ENCODE measurements at places on chromosomes 13 and 19. TPM values are rescaled to one million over a fixed set of nuclear protein-coding genes. Genes with fewer than 3 reads are reported as not detected.

The CDC16 gene
- total RNA-seq: 31.6 TPM

The EGLN2 gene
- total RNA-seq: 27.6 TPM

The RASAL3 gene
- total RNA-seq: 0.83 TPM

The ATXN8OS gene
- not detected for total RNA-seq

The KCNN4 gene
- total RNA-seq: 0.46 TPM

The ZNF492 gene
- not detected for total RNA-seq

The DNAAF3 gene
- 2.6 TPM for total RNA-seq

The GPR12 gene
- total RNA-seq: not detected

The IGSF23 gene
- 1.3 TPM for total RNA-seq

The ZBTB32 gene
- total RNA-seq: 0.13 TPM

The LRRC63 gene
- total RNA-seq: not detected

The TNFAIP8L1 gene
- 3.3 TPM for total RNA-seq

The CFAP97D2 gene
- total RNA-seq: 2.2 TPM

The CADM4 gene
- total RNA-seq: 7.7 TPM

The CEACAM16 gene
- total RNA-seq: 0.37 TPM

The TECR gene
- total RNA-seq: 68.5 TPM

GRCh38 chr13:25905611-25906010, 146.2 kb downstream of the SHISA2 start:
- no peak for DNase-seq

DNA sequence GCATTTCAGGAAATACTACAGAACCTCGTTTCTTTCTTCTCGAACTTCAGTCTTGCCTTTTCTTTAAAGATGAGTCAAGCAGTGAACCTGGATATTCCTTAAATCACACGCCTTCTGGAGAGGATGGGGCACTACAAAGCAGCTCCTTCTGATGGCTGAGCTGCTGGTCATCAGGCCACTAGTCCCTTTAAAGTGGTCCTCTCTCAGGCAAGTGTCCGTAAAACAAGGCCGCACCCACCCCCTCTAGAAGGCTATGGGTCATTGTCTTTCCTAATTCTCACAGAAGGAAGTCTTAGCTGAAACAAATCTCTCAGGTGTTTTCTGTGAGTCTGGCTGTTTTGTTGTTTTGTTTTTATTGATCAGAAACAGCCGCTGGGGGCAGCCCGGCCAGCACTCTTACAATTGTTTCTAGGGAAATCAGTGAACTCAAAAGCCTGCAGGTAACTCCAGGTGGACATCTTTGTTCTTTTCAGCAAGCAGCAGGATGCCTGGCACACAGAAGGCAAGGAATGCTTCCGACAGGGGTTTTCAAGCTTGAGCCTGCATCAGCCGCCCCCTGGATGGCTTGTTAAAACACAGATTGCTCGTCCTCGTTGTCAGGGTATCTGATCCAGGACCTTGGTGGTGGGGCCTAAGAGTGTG, 45.4 kb downstream of the MBNL2 start:
- no peak for DNase-seq

DNA sequence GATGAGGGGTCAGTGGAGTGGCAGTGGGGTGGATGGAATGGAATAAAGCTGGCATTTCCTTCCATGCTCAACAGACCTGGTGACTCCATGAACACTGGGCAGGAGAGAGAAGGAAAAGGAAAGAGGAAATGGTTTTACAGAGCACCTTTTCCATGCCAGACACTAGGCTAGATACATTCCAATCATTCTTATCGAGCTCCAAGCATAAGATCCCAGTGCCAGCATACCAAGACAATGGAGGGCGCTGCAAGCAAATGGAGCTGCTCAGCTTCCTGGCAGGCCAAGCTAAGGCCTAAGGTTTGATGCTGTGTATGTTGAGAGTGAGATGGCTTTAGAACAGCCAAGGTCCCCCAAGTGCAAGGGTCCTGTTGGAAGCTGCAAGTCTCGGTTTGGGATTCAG, 113.2 kb downstream of the HSPH1 start:
- no peak for DNase-seq

GRCh38 chr19:39207293-39207836, 3.3 kb upstream of the SYCN start:
- no peak for DNase-seq

DNA sequence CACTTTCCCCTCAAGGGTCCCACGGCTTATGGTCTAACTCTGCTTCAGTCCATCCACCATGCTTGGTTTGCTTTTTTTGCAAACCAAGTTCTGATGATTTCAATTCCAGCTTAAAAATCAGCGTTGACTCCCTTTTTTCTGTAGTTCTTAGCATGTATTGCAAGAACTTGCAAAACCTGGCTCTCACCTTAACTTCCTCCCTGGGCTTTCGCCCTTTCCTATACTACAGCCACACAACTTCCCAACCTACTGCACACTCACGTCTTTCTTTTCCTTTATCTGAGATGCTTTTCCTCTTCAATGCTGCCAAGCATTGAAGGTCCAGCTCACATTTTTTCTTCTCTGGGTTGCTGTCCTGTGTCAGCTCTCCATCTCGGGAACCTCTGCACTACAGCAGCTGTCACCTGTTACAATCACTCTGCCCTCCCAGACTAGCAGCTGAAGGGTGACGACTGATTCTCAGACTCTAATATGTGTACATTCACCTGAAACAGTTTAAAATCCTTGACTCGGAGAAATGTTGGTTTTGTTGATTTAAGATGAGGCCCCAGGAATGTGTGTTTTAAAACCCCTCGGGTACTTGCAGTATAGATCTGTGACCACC, 143.7 kb downstream of the FREM2 start:
- DNase-seq: no peak

DNA sequence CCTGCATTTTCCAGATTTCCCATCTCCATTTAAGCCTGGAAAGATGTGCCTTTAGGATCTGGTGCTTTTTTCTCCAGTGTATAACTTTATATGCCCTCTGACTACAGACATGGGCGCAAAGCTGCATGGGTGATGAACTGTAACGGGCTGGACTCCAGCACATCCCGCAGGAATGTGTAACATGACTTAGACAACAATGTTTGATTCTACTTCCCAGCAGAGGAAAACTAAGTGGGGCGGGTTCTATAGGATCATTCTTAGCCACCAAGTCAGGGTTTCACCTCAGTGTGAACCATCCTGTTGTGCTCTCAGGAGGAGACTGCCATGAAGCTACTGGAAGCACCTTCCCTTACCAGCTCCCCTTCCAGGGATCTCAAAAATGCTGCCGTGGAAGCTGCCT, 93.2 kb upstream of the SERP2 start:
- DNase-seq: no peak

GRCh38 chr19:18000915-18001776, 6.8 kb upstream of the ARRDC2 start:
- DNase-seq: peak; percentile 67

- DNase-seq: no peak
Measured at GRCh38 chr19:39448271-39448670, 2.9 kb downstream of the SUPT5H start.

DNA sequence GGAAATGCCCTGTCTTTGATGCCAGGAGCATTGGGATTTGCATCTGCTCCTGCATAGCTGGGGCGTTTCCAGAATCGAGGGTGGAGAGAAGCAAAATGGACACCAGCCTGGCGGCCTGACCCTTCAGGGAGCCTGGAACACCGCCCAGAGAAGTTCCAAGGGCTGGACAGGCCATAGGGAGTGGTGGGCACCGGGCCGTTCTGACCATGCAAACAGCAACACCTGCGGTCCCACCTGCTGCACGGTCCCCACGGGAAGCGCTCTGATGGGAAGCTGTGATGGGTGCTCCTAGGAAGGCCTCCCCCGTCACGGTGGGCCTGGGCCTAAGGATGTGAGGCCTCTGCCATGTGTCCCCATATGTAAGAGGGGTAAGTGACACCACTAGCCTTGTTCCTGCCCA, 34.2 kb upstream of the ANKRD10 start:
- no peak for DNase-seq

GRCh38 chr13:102286326-102286725, 115.5 kb downstream of the FGF14 start:
- no peak for DNase-seq

- no peak for DNase-seq
Measured at GRCh38 chr13:34869696-34870095, 72.4 kb upstream of the NBEA start.

- DNase-seq: no peak
Measured at GRCh38 chr13:25267715-25268114, 19.6 kb downstream of the MTMR6 start.

GRCh38 chr19:453606-454005, 7.2 kb downstream of the SHC2 start:
- no peak for DNase-seq

GRCh38 chr13:108346376-108346775, 76.9 kb downstream of the TNFSF13B start:
- DNase-seq: no peak

DNA sequence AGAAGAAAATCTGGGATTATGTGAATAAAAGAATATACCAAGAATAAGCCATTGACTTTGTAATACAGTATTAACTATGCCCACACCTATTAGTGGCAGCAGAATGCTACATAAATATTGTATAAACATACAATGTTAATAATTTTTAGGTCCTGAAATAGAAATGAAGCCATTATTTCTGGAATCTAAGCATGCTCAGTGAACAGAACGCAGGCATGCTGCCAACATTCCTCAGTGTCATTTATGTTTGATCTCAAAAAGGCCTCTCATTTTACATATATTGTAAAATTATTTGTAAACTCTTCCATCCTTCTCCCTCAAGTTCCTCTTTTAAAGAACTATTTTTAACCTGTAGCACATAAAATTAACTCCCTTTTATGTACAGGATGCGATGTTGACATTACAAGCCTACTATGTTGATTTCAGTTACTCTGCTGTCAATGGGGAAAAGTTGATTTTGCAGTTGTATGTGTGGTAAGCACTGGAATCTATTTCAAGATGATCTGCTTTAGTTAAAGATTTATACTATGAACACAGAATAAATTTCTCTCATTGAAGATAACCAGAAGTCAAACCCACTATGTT, 118.8 kb downstream of the VWA8 start:
- no peak for DNase-seq

- no peak for DNase-seq
Measured at GRCh38 chr19:35896643-35897040, 3.7 kb downstream of the NFKBID start.

DNA sequence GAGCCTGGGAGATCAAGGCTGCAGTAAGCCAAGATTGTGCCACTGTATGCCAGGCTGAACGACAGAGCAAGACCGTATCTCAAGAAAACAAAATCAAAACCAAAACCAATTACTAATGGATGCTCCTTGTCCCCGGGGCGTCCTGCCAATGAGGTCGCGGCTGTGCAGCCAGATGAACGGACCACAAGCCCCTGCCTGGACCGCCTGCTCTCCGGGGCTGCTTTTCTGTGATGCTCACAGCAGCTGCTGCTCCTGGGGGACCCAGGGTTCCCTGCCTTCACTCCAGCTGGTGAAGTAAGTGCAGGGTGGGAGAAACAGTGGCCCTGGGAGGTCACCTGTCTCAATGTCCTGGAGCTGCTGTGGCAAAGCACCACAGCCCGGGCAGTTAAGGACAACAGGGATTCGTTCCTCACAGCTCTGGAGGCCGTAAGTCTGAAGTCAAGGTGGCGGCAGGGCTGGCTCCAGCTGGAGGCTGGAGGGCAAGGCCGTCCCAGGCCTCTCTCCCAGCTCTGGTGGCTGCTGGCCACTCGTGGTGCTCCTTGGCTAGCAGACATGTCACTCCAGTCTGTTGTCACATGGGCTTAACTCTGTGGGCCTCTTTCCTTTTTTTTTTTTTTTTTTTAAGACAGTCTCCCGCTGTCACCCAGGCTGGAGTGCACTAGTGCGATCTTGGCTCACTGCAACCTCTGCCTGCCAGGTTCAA, 10.1 kb downstream of the COPE start:
- DNase-seq: no peak

GRCh38 chr13:82772816-82773215, 1109.5 kb downstream of the SLITRK1 start:
- no peak for DNase-seq

DNA sequence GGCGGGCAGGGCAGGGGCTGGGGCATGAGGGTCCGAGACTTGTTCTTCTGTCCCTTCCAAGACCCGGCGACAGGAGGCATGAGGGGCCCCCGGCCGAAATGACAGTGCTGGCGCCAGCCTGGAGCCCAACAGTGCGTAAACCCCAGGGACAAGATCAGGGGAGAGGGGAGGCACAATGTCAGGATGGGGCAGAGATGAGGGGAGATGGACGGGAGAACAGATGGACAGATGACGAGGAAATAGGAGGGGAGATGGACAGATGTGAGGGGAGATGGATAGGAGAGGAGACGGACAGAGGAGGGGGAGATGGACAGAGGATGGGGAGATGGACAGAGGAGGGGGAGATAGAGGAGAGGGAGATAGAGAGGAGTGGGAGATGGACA, 518 bp downstream of the FLT3LG start:
- DNase-seq: no peak

- peak; percentile 89 for DNase-seq
Measured at GRCh38 chr19:39154629-39155100, 29.1 kb downstream of the PAK4 start.

Data from pancreas (tissue), 10 donors.